RWPE2 (cell line): ENCODE measurements at places on chromosomes 2 and 18.
A peak's percentile ranks its signal among the peaks of the same experiment; 100 is the strongest.

DNA sequence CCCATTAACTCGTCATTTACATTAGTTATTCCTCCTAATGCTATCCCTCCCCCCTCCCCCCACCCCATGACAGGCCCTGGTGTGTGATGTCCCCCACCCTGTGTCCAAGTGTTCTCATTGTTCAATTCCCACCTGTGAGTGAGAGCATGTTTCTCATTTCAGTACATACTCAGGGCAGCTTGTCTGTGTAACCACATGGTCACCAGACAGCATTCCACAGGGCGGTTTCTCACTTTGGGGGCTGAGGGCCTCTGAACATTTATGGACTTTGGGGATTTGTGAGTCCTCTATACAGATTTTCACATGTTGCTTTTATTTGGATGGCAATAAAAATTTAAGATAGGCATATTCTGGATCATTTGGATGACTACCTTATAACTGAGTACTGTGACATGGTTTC lies 84.0 kb downstream of the LYPD6B start:
- DNase-seq: no peak

DNA sequence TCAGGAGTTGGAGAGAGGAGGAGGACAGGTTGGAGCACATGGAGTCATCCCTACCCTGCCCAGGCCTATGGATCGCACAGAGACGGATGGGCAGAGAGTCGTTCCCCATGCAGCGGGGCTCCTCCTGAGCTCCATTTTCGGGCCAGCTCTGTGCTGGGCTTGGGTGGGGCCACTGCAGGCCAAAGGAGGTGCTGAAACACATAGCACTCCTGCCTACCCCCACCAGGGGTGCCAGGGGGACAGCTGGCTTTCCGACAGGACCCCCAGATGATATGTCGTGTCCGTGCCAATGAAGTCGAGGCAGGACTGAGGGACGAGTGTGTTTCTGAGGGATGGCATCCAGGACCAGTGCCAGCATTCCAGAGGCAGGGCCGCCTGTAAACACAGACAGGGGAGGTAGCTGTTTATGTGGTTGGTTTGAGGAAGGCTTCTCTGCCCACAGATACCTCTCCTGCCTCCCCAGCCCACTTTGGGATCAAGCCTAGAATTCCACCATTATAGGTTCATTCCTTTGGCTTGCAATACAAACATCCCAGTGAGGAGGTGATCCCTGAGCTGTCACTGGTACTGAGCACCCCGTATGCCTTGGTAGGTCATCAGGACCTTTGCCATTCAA lies 116.6 kb downstream of the GLI2 start:
- peak; percentile 40 for DNase-seq

DNA sequence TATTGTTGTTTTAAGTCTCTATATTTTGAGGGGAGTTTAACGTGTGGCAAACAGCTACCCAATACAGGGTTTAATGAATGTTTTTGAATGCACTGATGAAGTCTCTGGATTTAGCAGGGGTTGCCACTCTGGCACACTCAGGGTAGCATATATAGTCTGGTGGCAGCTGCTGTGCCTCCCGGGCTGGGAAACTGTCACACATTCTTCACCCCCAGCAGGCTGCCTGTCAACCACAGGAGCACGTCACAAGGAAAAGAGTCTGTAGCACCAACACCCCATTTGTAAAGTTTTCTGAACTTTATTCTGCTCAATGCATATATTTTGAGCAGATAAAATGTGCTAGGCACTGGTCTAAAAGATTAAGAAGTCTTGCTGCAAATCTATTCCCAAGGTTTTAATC lies 39.3 kb downstream of the NGEF start:
- no peak for DNase-seq

DNA sequence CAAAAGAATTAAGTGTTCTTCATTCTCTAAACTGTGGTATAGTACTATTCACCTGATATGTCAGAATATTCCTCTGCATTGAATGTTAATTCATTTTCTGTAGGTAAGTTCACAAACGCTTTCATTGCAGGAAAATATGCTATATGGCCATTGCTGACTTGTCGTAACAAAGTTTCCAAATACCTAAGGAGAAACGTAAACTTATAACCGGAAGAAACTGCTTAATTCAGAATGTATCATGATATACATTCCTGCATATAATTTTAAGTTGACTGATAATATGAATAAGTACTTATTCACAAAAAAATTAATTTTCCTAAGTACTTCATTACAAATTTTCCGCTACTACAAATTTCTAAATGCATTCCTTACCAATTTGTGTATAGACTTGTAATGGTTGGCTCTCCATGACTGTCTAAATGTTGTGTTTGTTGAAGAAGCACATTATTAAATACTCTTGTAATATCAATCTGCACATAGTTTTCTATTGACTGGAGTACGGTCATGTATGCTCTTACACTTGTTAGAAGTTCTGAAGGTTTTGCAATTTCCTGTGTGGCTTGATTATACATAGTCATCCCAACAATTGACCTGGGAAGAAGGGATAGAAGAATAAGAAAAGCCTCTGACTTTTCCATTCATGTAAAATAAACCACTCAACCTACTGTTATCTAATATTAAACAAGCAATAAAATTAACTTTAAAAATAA lies 85.4 kb downstream of the NCKAP1 start:
- no peak for DNase-seq

DNA sequence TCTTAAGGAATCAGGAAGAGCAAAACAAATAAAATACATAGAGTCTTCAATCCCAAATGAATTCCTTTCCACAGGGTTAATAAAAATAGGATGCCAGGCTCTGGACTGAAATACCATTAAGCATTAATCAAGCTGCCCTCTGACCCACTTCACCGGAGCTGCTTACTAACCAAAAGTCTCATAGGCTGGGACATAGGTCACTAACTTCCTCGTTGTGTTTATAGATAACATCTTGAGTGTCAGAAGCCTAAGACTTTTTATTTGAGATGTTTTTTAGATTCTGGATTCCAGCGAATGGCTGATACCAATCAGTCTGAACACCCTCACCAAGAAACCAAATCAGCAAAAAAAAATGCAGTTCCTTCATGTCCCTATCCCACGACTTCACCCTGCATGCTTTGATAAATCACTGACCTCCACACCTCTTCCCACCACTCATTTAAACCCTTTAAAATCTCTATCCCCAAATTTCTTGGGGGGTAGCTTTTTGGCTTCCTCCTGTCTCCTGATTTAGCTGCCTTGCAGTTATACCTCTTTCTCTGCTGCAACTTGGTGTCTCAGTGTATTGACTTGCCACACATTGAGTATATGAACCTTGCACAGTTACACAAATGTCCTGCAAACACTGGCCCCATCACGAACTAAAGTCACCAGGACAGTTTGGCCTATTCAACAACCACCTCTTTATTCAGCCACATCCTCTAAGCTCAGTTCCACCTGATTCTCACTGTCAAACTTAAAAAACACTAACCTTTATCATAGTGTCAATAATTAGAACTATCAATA lies 399.3 kb downstream of the METTL4 start:
- no peak for DNase-seq

DNA sequence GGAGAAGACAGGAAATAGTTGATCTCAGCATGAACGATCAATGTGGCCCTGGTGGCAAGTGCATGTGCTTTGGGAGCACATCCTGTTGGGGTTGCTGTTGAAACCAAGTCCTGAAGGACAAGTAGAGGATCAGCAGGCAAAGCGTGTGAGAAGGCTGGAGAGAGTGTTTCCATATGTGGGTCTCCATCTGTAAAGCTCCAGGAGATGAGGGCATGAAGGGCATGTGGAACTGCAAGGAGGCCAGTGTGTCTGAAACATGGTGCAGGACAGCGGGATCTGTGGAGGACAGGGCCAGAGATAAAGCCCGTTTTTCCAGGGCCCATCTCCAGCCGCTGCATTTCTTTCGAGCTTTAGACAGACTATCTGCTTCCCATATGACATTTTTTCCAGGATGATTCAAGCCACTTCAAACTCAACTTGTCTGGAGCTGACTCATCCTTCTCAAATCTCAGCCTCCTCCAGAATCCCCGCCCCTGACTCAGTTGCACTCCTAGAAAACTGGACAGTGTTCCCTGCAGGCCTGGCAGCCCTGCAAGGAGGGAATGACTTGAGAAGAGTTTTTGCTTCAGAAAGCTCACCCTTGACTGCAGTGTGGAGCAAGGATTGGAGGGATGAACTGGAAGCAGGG lies 226.1 kb downstream of the VAPA start:
- DNase-seq: no peak

GRCh38 chr2:109611467-109612095 lies 2.2 kb downstream of the SEPTIN10 start:
- no peak for DNase-seq

DNA sequence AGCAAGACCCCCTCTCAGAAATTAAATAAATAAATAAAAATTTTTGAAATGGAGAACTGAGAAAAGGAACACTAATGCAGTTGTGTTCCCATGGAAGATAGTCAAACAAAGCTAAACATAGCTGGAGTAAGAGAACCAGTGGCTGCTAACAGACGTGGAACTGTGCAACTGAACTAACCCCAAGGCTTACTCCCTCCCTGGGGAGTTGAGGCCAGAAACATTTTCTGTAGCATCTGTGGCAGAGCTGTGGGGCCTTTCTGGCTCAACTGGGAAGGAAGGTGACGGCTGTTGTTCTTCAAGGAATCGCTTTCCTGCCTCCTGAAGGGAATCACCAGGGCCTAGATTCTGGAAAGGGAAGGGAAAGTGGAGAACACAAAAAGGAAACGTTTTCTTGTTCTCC lies 53.9 kb upstream of the B3GNT2 start:
- no peak for DNase-seq

DNA sequence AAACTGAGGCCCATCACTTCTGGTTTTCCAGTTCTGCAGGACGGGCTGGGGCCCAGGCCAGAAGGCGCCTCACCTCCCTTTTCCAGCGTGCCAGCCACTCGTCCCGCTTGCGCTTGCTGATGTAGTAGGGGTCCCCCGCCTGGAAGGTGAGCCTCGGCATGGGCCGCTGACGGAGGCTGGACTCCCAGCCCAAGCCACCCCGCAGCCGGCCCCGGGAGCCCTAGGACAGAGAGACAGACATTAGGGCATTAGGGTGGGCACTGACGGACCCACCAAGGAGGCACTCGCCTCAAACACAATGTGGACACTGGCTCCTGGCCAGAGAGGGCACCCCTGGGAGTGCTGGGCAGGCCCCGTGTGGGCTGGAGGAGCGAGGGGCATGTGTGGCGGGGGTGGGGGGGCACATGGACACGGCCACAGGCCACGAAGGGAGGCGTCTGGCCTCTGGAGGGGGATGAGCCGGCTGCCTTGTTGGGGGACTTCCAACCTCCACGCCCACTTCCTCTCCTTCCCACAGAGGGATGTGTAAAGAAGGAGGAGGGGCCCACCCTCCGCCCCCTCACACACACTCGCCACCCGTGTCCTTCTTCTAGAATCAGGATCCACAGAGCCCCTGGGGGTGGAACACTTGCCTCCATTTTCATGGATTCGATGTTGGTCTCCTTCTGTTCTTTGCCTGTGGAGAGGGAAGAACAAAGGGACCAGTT lies 66.7 kb downstream of the DNMT3A start:
- no peak for DNase-seq

DNA sequence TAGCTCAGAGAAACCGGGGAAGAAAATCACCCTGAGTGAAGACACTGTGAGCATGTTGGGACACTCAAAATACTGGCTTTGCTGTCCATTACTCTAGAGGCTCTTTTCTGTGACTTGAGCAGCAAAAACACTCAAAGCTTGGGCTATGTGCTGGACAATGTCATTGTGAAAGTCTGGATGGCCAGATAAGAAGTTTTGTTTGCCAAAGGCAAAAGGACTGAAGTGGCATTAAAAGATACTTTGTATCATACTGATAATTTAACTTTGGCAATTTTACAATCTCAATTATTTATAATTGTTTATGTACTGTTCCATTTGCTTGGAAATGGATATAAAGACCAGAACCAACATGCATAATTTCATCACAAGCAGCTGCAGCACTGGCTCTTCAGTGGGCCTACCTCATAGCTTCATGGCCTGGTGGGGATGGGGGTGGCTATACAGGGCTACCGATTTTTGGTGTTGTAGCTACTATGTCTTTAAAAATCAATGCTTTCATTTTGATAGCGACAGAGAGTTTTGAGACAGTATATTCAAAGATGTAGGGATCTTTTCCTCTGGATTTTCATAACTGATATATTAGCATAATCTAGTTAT lies 51.1 kb downstream of the RBKS start:
- no peak for DNase-seq

GRCh38 chr18:26495287-26495686 lies 53.1 kb downstream of the KCTD1 start:
- no peak for DNase-seq

GRCh38 chr2:111127351-111127750 lies 6.6 kb downstream of the BCL2L11 start:
- DNase-seq: no peak

DNA sequence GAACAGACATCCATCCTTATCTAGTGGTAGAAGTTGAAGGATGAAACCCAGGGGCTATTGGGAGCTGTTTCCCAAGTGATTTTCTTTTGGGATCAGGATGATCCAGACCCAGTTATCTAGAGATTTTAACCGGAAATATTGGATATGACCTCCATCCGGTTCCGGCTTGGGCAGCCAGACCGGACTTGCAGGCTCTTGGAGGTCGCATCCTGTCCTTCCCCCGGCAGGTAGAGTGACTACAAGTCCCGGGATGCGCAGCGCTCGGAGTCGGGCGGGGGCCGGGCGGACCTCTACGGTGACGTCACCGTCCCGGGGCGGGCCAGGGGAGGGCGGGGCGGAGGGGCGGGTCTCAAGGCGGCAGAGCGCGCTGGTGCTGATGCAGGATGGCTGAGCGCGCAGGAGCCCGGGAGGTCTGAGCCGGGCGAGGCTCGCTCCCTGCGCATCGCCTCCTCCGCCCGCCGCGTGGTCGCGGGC lies at the start of gene KIF5C:
TSS of gene KIF5C (plus strand) at position 360 of the 474 bp plus-strand sequence. CDS start 391 bp downstream, outside the sequence.
- DNase-seq: peak; percentile 90

DNA sequence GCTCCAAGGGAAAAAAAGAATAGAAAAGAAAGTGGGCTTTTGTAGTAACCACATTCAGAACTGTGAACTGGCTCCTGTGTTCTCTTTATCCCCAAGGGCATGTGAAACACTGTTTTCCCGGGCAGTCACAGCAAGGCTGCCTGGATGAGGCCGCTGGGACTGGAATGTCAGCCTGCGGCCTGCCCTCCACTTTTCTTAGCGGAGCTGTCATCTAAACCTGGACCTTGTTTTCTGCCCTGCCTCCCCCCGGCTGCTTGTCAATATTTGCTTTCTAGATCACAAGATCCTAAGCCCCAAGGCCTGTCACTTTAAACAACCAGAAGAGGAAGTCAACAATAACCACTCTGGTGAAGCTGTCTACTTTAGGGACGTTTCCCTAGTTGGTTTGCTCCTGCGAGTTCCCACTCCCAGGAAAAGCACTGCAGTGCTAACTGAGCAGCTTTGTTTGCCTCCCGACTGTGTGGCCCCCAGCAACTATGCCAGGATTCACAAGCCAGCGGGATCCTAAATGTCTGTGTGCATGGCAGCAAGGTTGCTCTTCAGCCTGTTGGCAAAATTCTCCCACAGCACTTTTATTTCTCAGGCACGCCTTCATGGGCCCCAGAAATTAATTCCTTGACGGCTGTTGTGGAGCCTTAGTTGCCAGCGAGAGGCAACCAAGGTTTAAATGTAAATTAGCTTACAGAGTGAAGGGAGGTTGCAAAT lies 30.6 kb downstream of the SOWAHC start:
- no peak for DNase-seq

GRCh38 chr2:223084873-223085272 lies 32.9 kb downstream of the KCNE4 start:
- no peak for DNase-seq

- no peak for DNase-seq
These were observed 197.9 kb upstream of the TWIST2 start for GRCh38 chr2:238649936-238650518.

GRCh38 chr2:6429210-6429986 lies 436.3 kb downstream of the CMPK2 start:
- no peak for DNase-seq
